Stimulated activated CD4-positive, alpha-beta T cell treated with anti-CD3 and anti-CD28 coated beads, Interleukin-1b, Interleukin-23, amount 100 ng/mL, for 1 hour (primary cell): ENCODE measurements at places on chromosomes 7 and 10.

DNA sequence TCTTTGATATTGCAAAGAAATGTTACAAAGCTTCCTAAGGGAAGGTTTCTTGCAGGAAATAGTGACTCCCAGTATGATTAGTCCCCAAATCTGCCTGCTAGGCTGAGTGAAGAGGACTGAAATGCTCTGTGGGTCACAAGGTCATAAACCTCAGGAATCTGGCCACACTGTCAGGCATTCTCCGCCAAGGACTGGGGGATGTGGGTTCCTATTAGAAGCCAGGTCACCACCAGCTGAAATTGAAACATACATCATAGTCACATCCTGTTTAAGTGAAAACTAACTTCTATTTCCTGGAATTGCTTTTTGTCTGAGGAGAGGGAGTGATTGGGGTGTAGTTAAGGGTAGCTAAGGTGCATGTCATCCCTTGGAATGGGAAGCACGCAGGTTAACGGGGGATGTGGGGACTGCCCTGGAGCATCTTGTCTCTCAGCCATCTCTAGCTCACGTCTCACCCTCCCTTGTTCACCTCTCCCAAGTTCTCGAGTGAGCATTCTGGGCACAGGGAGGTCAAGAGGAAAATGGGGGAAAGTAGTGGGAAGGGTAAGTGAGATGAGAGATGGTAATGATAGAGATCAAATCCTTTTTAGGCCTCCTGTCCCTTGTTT, 12.0 kb upstream of the GSAP start:
- no peak for DNase-seq

DNA sequence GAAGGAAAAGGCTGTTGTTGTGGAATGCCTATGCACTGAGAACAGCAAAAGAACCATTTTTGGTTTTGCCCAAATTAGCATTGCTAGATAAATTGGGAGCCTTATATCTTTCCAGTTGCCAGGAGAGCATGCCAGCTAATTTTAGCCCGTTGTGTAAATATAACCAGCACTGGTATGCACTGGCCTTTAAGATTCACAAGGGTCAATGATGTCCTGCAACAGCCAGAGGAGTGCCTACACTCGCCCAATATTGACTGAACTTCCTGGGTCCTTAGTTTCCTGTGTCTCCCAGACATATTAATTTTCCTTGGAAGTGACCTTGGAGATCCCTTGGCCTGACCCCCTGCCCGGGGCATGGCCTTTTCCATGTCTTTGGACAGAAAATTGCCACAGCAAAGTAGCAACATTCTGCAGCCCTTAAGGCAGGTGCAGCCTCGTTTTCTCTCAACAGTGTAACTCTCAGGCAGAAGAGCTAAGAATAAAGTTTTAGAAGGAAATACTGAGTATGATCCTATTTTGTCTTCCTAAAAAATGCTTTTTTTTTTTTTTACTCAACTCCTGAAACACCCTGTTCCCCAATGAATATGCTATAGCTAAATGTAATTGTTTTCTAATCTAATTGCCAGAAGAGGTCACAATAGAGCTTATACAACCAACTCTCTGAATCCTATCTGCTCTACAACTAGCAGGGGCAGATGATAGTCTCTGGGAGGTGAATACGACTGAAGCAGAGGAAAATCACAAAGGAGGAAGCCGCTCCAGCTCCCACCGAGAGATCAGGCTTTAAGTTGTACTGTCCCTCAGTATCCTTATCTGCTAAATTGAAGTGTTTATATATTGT, 131.9 kb upstream of the PCGF5 start:
- no peak for DNase-seq

DNA sequence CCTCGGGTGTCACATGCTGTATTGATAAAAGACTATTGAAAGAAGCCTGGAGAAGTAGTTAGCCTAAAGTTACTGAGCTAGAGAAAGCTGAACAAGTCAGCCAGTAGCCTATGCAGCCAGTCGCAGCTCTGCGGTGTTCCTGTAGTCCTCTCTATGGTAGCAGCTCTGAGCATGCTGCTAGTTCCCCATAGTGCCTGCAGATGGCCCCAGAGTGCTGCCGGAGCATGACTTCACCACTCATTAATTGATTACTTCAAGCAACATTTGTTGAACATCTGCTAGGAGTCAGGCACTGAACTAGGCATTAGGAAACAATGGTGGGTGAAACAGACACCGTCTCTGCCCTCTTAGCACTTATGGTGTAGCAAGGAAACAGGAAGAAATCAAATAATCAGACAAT, 422.7 kb downstream of the SORCS3 start:
- DNase-seq = no peak

GRCh38 chr7:24980534-24981170, 674 bp upstream of the OSBPL3 start:
- DNase-seq = peak; percentile 17

DNA sequence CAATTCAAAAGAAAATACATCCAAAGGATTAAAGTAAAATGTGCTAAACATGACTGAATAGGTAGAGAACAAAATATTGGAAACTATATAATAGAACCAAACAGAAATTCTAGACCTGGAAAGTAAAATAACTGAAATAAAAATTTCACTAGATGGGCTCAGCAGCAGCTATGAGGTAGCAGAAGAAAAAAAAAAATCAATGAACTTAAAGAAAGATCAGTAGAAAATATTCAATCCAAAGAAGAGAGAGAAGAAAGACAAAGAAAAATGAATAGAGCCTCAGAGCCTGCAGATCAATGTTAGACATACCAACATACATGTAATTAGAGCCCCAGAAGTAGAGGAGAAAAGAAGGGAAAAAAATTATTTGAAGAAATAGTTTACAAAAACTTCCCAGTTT, 129.6 kb upstream of the RNF32 start:
- no peak for DNase-seq

GRCh38 chr10:103598654-103599115, 105.2 kb downstream of the NEURL1 start:
- DNase-seq = no peak

DNA sequence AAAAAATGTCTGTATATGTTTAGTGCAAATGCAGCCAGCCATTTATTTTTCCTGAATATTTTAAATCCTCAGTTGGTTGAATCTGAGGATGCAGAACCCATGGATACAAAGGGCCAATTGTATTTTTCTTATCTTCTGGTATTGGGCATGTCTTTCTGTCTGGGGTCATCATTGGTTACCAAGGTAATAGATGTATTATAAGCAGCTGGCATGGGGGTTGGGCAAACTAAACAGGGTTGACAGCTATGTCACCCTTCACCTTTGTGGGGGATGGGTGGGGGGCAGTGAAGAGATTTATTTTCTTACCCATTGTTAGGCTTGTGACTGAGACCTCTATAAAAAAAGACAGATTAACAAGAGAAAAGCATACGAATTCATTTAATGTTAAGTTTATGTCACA, 38.8 kb downstream of the CDHR3 start:
- no peak for DNase-seq

- DNase-seq = no peak
Observed at GRCh38 chr7:20229646-20230500, 12.7 kb upstream of the MACC1 start.

- DNase-seq = no peak
Observed at GRCh38 chr7:41294556-41295454, 408.1 kb downstream of the INHBA start.

DNA sequence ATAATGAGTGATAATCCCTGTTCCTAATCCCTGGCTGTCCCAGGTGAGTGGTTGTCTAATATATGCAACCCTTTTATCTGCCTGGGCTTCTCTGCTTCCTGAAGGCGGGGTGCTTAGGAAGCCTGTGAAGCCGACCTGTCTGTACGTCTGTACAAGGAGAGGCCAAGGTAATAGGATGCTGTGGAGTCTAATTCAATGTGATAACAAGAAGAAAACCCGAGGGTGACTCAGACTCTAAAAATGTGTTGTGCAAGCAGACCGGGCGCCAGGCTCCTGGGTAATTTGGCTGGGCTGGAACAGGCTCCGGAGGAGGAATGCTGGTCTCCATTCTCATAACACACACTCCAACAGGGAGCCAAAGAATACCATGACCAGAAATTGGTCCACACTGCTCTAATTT, 43.6 kb downstream of the THNSL1 start:
- DNase-seq = no peak

GRCh38 chr10:102222797-102223196, 3.3 kb upstream of the ELOVL3 start:
- no peak for DNase-seq

DNA sequence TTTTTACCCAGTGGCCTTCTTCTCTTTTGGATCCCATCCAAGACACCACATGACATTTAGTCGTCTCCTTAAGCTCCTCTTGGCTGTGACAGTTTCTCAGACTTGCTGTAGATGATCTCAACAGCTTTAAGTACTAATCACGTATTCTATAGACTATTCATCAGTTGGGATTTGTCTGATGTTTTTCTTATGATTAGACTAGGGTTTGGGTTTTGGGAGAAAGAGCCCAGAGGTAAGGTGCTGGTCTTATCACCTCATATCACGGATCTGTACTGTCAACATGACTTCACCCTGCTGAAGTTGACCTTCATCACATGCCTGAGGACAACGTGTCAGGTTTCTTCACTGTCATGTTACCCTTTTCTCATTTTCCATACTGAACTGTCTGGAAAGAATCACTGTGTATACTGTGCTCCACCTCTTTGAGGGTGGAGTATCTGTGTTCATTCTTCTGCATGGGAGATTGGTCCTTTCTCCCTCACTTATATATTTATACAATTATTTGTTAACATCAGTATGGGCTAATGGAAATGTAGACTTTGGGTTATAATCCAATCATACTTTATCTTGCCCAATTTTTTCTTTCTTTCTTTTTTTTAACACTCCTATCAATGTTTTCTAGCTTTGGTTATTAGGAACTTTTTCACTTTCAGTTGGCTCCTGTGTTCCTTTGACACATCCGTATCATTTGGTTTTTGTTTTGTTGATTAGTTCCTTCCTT, 6.4 kb upstream of the HKDC1 start:
- no peak for DNase-seq

DNA sequence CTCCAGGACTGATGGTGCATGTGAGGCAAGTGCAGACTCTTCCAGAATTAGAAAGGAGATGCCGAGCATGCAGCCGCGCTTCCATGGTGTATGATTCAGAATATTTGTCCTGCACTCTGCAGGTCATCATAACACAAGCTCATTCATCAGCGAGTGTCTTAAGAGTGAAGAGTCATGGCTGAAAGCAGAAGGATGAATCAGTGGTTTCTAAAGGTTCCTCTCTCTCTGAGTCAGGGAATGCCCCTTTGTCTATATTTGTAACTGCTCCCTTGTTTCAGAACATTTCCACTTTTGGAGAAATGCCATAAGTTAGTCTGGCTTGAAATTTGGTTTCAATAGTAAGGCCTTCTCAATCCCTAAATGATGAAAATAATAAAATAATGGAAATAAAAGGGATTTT, 52.3 kb downstream of the HECW1 start:
- no peak for DNase-seq

- no peak for DNase-seq
Observed at GRCh38 chr10:79248341-79249185, 98.7 kb upstream of the PPIF start.

GRCh38 chr7:91050677-91051076, 213.6 kb upstream of the FZD1 start:
- no peak for DNase-seq

DNA sequence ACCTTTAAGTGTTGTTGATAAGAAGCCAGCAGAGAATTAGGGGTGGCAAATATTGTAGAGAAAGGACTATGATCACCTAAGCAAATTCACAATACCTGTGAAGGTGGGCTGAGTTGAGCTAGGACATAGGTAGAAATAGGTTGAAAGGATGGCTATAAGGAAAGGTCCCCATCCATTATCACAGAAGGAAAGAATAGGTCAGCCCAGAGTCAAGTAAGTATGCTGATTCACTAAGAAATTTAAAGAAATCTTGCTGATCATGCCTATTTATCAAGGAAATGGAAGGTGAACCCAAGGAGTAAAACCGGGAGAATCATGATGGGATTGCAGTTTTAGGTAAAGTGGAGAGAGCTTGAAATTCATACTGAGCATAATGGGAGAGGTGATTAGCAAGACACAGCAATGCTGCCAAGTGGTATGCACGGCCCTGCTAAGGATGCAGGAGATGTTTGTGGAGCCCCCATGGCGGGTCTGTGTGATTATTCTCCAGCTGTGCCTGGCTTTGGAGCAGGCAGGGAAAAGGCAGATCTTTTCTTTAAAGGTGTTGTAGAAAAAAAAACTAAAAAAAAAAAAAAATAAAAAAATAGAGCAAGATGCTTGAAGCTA, 399.4 kb downstream of the PLXDC2 start:
- no peak for DNase-seq

- DNase-seq = no peak
Observed at GRCh38 chr7:94540428-94540827, 30.8 kb downstream of the CASD1 start.

GRCh38 chr10:94607111-94607510, 61.5 kb downstream of the HELLS start:
- no peak for DNase-seq

DNA sequence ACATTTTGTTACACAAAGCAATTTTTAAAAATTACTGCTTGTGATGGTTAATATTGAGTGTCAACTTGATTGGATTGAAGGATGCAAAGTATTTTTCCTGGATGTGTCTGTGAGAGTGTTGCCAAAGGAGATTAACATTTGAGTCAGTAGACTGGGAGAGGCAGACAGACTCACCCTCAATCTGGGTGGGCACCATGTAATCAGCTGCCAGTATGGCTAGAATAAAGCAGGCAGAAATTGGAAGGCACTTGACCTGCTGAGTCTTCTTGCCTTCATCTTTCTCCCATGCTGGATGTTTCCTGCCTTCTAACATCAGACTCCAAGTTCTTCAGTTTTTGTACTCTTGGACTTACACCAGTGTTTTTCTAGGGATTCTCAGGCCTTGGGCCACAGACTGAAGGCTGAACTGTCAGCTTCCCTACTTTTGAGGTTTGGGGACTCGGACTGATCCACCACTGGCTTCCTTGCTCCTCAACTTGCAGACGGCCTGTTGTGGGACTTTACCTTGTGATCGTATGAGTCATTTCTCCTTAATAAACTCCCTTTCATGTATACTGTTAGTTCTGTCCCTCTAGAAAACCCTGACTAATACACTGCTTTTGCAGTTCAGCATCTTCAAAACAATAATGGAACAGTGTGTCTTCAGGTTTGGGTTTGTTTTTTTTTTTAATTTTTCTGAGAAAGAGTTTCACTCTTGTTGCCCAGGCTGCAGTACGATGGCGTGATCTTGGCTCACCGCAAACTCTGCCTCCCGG, 244.1 kb upstream of the SEMA3C start:
- DNase-seq = no peak
